ENCODE measurements at places on chromosomes 16 and 17.

- DNase-seq = peak; percentile 10
Observed at GRCh38 chr16:69112285-69113129, 7.1 kb downstream of the HAS3 start.

GRCh38 chr17:4318186-4318585 is 48.3 kb downstream of the UBE2G1 start:
- DNase-seq = no peak

GRCh38 chr17:9971991-9972390 is 66.9 kb upstream of the RCVRN start:
- no peak for DNase-seq

DNA sequence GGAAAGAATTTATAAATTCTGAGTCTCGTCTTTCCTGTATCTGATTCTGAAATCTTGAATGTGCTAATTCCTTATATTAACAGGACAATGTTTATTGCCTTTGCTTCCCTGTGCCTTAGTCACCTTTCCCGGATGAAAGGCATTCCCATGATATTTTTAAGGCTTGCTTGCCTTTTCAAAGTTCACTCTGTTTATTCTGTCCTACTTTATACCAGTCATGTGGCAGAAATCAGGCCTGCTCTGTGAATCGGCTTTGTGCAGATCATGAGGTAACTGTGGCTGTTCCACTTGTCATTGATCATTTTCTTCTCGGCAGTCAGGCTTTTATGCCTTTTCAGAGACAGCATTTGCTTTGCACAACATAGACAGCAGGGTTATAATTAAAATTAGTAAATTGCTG is 28.8 kb upstream of the ABCC11 start:
- no peak for DNase-seq

DNA sequence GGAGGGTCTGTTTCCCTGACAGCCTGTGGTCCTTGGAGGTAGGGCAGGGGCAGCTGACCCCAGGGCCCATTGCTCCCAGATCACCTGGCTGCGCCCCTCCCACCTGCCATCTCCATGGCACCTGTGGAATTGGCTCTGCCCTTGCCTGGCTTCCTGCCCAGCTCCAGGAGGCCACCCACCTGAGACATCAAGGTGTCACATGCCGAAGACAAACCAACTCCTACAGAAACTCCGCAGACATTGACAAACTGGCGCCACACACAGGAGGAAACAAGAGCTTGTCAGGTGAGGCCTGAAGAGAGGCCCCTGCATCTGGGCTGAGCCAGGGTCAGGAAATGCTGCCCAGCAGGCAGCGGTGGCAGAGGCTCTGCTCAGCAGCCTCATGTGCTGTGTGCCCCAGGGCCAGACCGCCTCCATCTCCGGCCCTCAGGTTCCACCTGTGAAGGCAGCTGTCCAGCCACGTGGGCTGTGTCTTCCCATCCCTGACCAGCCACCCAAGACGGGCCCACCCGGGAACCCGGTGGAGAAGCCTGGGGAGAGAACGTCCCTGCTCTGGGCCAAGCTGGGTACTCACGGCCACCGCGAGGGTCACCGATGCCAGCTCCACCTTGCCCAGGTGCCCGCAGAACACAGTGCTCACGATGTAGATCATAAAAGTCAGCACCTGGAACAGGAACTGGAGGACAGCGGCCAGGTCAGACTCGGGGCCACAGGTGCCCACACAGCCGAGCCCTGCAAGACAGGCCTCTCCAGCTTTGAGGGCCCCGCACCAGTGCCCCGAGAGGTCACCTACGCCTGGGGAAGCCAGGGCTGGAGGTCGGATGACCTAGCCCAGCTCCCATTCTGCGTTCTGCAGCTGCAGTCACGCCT is 1.6 kb downstream of the SLC47A2 start:
- no peak for DNase-seq

DNA sequence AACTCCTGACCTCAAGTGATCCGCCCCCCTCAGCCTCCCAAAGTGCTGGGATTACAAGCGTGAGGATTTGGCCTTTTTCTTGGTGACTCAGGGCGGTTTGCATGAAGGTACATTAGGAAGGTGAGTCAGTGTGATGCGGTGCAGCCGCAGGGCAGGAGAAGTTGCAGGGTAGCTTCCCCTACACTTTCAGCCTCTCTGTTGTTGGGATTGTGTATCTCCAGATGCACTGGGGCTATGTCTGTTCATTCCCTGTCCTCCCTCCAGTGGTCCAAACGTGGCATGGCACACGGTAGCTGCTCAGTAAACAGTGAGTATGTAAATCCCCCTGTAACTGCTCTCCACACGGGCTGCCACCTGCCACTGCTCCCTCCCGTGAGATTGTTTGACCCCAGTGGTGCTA is 109.1 kb upstream of the CDC42EP4 start:
- DNase-seq = no peak

GRCh38 chr17:76659928-76660655 is 16.5 kb upstream of the ST6GALNAC1 start:
- no peak for DNase-seq

GRCh38 chr16:27515874-27516353 is 33.8 kb downstream of the GTF3C1 start:
- no peak for DNase-seq

DNA sequence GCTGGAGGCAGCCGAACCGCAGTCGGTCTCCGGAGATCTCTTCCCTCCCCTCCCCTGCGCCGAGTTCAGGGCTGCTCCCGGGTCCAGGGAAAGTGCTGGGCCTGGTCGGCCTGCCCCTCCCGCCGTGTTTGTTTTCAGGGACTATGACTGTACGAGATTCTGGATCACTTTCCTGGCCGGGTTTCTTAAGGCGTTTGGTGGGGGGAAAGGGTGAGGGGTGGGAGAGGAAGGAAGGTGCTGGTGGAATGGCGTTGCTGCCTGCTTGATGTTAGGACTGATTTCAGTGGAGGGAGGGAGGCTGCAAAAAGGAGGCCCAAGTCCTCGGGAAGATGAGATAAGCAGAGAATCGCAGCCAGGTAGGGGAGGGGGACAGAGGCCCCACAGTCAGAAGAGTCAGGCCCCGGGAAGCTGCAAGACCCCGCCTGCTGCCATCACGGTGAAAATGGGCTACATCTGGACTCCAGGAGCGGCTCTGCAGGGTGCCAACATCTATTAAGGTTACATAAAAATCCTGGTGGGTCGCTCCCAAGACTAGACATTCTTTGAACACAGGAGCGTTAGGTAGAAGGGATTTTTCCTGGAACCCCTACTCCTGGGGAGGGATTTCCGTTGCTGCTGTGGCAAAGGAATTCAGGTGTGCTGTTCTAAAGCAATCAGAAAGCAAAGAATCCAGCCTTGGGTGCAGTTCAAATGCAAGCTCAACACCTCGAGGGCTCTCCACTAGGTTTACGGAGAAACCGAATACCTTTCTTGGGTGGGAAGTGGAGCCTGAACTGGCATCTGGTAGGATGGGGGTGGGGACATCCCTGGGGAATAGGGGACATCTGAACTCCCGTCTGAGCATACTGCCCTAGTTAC is 1.2 kb downstream of the ARHGAP44 start:
- DNase-seq = no peak

DNA sequence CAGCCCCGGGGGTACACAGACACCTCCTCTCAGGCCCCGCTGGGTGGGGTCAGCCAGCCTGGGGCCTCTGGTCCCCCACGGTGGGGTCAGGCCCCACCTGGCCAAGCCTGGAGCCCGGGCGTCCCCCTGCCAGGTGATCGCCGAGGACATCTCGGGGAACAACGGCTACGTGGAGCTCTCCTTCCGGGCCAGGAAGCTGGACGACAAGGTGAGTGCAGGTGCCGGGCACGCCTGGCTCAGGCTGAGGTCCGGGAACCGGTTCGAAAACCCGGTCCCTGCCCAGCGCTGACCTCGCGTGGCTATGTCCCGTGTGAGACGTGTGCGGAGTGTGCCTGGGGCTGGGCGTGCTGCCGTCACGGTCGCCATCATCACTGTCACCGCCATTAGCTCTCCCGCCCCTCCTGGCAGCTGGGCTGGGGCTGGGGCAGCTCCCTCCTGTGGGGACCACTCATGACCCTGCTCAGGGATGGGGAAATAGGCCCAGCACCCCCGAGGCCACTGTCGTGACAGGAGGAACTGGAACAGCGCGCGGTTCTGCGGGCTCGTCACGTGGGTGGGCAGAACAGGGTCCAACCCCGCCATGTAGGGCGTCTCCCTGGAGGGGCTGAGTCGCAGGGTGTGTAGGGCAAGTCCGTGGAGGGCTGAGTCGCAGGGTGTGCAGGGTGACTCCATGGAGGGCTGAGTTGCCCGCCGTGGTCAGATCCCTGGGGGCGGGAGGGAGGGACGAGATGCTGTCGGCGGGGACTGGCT is 8.5 kb downstream of the CPNE7 start:
- DNase-seq = no peak

GRCh38 chr17:81967533-81968395 is 6.8 kb upstream of the NOTUM start:
- no peak for DNase-seq

DNA sequence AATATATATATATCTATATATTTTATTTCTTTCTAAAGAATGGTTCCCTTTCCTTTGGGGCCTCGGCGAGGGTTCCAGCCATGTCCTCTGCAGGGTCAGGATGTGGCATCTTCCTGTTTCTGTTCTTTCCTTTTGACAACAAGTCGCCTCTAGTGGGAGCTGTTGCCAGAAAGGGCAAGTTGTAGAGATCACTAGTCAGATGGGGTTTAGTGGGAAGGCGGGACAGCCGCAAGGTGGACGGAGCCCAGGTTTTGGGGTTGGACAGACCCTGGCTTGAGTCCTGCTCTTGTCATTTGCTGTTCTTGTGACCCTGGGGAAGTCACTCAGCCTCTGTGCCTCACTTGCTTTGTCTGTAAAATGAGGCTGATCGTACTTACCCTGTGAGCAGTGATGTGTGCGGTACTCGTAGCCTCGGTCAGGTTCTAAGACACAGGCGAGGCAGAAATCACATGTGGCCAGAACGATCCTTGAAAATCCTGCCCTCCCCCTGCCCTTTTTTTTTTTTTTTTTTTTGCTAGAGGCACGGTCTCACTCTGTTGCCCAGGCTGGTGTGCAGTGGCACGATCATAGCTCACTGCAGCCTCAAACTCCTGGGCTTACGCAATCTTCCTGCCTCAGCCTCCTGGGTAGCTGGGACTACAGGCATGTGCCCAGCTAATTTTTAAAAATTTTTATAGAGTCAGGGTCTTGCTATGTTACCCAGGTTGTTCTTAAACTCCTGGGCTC is 80.1 kb downstream of the ABCC6 start:
- peak; percentile 32 for DNase-seq

GRCh38 chr17:48429156-48429555 is 858 bp downstream of the SKAP1 start:
- no peak for DNase-seq
